T-helper 1 cell treated with Interleukin-12 subunit alpha and Interleukin-12 subunit beta and Interleukin-4 antibody, amounts not matched to agents 30 ng/mL and 1 ng/mL, for 36 hours (primary cell): ENCODE measurements at places on chromosomes 5 and 9. TPM values are rescaled to one million over a fixed set of nuclear protein-coding genes. Genes with fewer than 3 reads are reported as not detected.

NR4A3 gene
- total RNA-seq = 9.8 and 10.5 TPM in 2 replicates

HNRNPA0 gene
- 27.6 and 29.3 TPM in 2 replicates for total RNA-seq

SKP1 gene
- 213 and 229 TPM in 2 replicates for total RNA-seq

RFESD gene
- 2.6 and 3.0 TPM in 2 replicates for total RNA-seq

GHR gene
- total RNA-seq = 0.05 TPM in 1 of 2 replicates, not detected in the other

PNPLA7 gene
- total RNA-seq = 3.1 and 3.5 TPM in 2 replicates

GABBR2 gene
- total RNA-seq = not detected in 2 replicates

SPINK6 gene
- total RNA-seq = not detected in 2 replicates

ANKRD31 gene
- total RNA-seq = 0.12 and 0.29 TPM in 2 replicates

CCIN gene
- 0.10 and 0.17 TPM in 2 replicates for total RNA-seq

PLPP7 gene
- not detected in 2 replicates for total RNA-seq

PRSS3 gene
- not detected in 2 replicates for total RNA-seq

TMOD1 gene
- 1.6 and 2.1 TPM in 2 replicates for total RNA-seq
